ENCODE measurements at places on chromosomes 4 and X. TPM values are rescaled to one million over a fixed set of nuclear protein-coding genes. Genes with fewer than 3 reads are reported as not detected.

The LEF1 gene
- 12.9 TPM for total RNA-seq

The VCX2 gene
- total RNA-seq = not detected

The ELMOD2 gene
- total RNA-seq = 17.3 TPM

The SCFD2 gene
- total RNA-seq = 17.7 TPM

The GPRASP2 gene
- 13.4 TPM for total RNA-seq

The IL2RG gene
- total RNA-seq = not detected

The LRBA gene
- total RNA-seq = 34.4 TPM

The DGAT2L6 gene
- not detected for total RNA-seq

The RNF175 gene
- total RNA-seq = 9.4 TPM

The CPZ gene
- 0.91 TPM for total RNA-seq

The CXCL11 gene
- not detected for total RNA-seq

The RAI2 gene
- total RNA-seq = 0.78 TPM

The ITGB1BP2 gene
- total RNA-seq = 0.80 TPM

The NMU gene
- total RNA-seq = 0.80 TPM

The KCND1 gene
- total RNA-seq = 2.4 TPM

The SNCA gene
- 21.2 TPM for total RNA-seq

The USP26 gene
- not detected for total RNA-seq

The SLC30A9 gene
- total RNA-seq = 48.1 TPM

The PSAPL1 gene
- not detected for total RNA-seq

Data from epithelial cell of alveolus of lung (primary cell).